Head of caudate nucleus (tissue), 42 donors: ENCODE measurements at places on chromosomes 4 and X.

DNA sequence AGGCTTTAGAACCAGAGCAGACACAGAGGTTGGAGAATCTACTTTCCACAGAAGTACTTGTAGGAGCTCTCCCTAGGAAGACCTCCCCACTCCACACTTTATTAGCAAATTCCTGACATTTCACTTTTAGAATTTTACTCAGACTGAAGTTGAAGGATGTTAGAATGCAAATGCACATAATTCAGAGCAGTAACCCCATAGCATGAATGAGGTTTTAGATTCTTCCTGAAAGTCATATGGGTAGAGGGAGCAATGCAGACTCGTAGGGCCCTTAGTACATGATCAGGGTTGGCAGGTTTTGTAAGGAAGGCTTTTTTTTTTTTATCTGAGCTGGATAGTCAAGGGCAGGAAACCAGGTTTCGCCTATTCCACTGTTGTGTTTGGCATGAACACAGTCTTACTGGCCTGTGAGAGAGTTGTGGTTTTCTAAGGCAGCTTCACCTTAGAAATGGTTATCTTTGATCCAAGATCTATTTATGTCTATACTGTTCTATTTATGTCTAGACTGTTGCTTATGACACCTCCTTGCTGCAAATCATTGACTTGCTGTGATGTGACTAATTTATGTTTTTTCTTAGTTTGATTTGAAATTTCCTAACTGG, 48.9 kb downstream of the SPATA18 start:
- no peak for DNase-seq

- DNase-seq, result no peak
Observed at GRCh38 chr4:70488748-70489147, 16.8 kb downstream of the MUC7 start.

DNA sequence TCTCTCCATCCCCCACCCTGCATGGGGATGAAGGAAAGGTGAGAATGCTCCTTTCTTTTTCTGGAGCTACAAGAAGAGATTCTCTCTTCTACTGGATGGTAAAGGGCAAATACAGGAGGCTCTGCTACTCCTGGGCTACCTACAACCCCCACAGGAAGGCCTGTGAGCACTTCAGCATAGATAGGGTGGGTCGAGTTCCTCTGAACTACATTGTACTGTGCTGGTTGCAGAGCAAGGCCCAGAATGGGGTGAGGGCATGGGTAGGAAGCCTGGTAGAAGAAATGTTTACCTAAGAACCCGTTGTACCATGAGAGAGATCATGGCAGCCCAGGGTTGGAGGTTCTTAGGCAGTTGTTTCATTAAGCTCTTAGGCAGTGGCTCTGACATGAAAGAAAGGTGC, 510.4 kb downstream of the MID1IP1 start:
- no peak for DNase-seq

DNA sequence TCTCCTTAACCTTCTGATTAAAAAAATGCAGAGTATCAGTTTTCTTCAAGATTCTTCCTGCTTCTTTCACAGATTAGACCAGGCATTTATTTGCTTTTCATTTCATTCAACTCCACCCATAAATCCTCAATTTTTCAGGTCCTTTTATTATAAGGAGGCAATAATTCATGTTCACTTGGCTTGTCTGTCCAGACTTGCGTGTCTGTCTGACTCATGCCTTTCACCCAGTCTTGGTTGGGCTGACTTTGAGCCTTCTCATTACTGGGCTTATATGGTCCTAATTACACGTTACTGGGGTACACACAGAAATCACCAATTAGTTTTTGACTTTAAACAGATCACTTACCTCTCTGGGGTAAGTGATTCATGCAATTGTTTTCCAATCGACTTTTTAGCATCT, 48.8 kb upstream of the GALNT7 start:
- no peak for DNase-seq

GRCh38 chr4:107874024-107874423, 49.3 kb downstream of the SGMS2 start:
- DNase-seq, result peak; percentile 1

DNA sequence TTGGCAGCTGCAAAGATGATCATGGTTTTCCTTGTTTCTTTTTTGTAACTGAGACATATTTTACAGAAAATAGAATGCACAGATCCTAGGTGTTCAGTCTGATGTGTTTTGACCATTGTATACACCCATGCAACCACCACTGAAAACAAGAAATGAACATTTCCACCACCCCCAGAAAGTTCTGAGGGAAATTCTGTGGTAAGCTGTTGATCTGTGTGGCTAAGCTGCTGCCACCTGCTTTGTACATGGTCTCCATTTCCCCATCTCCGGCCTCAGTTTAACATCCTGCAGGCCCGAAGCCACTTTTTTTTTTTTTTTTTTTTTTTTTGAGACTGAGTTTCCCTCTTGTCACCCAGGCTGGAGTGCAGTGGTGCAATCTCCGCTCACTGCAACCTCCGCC, 65.3 kb downstream of the NYX start:
- no peak for DNase-seq

DNA sequence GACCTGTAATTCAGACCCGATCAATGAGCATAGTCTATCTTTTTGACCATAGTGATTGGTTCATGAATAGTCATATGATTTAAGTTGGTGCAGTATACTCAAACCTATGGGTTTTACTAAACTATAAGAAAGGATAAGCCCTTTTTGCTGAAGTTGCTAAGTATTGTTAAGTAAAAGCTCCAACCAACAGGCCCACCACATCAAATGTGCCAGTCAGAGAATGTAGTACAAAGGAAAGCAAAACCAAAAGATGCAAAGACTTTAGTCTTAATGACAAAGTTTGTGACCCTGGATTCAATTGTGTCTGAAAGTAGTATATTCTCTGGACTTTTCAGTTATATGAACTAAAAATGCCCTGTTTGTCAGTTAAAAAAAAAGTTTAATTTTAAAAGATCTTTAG, 208.1 kb upstream of the TET2 start:
- no peak for DNase-seq

DNA sequence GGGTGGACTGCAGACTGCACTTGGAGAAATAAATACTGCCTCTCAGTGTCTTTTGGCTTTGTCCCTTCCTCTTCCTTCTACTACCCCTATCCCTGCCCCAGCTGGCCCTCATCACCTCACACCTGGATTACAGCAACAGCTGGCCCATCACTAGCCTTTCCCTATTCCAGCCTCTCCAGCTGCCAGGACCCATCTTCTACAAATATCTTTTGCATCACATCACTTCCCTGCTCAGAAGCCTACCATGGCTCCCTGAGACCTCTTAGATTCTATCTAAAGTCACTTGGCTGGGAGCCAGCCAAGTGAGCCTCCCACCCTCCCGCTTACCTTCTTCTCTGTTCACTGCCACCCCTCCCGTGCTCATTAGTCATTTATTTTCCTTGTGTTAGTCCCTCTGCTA, 66.8 kb downstream of the TSC22D3 start:
- no peak for DNase-seq

DNA sequence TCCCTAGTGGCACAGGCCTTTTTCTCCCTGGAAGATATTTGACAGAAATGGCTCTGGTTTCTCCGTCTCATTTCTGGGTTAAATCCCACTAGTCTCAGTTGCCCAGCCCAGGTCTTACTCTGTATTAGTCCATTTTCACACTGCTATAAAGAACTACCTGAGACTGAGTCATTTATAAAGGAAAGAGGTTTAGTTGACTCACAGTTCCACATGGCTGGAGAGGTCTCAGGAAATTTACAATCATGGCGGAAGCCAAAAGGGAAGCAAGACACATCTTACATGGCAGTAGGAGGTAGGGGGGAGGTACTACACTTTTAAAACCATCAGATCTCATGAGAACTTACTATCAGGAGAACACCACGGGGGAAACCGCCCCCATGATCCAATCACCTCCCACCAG, 81.9 kb downstream of the FHDC1 start:
- DNase-seq, result no peak

DNA sequence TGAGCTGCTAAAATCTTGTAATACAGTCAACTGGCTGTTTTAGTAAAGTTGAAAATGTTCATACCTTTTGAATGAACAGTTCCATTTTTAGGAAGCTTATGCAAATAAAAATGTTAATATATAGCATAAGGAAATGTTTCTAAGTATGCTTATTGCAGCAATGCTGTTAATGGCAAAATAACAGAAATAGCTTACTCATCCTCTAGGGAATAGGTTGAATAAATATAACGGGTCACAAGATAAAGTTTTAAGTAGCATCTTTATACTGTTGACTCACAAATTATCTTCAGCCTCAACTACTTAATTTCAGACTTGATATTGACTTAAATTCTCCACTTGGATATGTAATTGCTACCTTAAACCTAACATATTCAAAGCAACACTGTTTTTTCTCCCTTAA, 27.7 kb downstream of the HERC3 start:
- DNase-seq, result no peak

DNA sequence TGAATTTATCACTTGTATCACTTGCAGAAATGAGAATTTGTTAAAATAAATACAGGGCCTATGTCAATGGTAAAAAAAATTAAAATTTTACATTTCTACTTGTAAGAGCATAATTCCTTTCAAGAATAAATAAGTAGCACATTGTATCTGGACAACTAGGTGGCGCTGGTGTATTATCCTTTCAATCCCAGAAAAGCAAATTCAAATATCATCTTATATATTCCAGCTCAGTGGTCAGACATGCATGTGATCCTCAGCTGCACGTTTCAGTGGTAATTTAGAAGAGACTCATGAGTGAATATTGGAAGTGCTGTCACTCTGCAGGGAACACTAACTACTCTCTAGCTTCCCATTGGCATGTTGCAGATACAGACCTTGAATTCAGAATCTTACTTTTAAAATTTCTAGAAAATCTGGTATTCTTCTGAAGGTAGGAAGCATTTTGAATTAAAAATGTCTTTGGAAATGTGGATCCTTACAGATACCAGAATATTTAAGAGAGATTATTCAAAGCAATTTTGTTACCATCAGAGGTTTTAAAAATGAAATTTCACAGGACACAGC, 1414.7 kb upstream of the TENM3 start:
- DNase-seq, result peak; percentile 31

DNA sequence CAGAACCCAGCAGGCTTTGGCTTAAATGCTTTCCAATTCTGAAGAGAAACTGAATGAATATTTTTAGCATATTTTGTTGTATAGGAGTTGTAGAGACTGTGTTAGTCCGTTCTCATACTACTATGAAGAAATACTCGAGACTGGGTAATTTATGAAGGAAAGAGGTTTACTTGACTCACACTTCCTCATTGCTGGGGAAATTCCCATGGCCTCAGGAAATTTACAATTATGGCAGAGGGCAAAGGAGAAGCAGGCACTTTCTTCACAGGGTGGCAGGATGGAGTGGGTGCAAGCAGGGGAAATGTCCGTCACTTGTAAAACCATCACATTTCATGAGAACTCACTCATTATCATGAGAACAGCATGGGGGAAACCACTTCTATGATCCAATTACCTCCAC, 291.7 kb downstream of the PACRGL start:
- no peak for DNase-seq

DNA sequence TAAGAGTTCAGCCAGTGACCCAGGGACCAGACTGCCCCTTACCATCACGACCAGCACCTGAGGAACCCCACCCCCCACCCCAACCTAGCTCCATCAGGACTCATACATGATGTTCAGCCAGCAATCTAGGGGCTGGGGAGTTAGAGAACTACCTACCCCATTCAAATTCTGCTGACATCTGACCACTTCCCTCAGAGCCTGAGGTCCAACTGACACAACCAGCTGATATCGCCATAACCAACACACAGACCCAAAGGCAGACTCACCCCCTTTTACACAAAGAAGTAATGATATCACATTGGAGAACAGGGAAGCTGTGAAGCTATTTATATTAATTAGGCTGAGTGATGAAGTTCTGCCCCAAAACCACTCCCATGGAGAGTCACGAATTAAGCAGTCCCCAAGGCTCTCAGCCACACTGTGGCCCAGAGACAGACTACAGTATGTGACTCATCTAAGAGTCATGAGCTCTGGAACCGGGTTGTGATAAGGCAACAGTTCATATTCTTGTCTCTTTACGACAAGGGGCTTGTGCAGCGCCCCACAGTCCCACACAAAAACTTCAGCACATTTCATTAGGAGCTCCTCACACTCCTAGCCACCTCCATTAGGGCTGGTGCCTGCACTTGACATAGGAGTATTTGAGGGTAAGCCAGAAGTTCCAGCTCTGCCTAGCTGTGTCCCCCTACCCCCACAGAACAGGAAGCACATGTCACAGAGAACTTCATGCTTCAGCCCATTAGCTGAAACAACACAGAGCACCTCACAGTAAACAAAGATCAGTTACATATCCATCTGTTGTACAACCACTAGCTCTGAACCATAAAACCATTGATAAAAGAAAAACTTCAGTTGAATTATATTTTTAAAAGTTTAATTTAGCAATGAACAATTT, 184.7 kb upstream of the ZCCHC13 start:
- DNase-seq, result no peak

DNA sequence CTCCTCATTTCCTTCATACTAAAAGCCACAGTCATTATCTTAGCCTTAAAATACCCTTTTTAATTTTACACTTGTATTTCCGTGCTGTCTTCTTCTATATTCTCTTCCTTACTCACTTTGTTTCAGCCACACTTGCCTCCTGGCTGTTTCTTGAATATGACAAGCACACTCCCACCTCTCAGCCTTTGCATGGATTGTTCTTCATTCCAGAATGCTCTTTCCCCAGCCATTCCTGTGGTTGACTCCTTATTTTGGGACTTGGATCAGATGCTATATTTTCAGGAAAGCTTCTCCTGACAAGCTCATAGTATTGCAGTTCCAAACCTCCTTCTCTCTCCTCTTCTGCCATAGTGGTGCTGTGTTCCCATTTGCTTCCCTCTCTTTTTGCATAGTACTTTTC, 291.3 kb downstream of the PDHA2 start:
- DNase-seq, result no peak

DNA sequence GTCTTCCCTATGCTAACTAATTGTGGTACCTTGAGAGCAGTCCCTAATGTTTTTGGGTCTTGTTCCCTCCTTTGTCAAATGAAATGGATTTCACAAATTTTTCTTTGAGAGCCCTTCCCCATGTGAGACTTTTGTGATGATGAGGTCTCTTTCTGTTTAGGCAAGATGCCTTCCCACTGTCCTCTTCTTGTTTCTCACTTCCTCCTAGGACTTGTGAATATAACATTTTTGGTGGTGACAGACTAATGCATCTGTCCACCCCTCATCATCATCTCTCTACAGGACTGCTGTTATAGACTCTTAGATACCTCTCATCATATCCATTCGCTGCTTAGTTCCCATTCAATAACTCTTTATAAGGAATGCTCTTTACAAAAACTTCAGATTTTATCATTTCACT, 8.7 kb upstream of the ANK2 start:
- no peak for DNase-seq

GRCh38 chr4:99723612-99724011, 66.0 kb upstream of the C4orf54 start:
- DNase-seq, result peak; percentile 14
